ENCODE measurements at places on chromosomes 6 and 20.

DNA sequence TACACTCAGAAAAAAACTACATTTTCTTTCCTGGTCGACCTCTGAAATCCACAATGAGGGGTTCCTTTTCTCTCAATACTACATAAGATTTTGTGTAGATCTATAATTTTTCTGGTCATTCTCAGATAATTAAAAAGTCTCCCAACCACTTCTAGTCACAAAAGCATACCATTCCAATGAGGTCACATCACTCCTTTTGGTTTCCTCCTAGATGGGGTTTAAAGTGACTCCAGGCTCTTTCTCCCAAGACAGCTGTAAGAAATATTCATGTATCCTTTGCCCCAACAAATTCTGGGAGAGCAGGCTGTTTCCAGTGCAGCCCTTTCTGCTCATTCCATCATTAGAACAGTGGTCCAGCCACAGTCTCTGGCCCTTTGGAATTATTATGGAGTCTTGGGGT lies 43.1 kb upstream of the BEND6 start:
- no peak for DNase-seq

GRCh38 chr20:22819784-22820183 lies 215.3 kb upstream of the SSTR4 start:
- no peak for DNase-seq

- DNase-seq: peak; percentile 9
Observed at GRCh38 chr6:145813285-145814034, 1.1 kb downstream of the FBXO30 start.

GRCh38 chr20:1215386-1216170 lies 10.3 kb upstream of the RAD21L1 start:
- DNase-seq: no peak

DNA sequence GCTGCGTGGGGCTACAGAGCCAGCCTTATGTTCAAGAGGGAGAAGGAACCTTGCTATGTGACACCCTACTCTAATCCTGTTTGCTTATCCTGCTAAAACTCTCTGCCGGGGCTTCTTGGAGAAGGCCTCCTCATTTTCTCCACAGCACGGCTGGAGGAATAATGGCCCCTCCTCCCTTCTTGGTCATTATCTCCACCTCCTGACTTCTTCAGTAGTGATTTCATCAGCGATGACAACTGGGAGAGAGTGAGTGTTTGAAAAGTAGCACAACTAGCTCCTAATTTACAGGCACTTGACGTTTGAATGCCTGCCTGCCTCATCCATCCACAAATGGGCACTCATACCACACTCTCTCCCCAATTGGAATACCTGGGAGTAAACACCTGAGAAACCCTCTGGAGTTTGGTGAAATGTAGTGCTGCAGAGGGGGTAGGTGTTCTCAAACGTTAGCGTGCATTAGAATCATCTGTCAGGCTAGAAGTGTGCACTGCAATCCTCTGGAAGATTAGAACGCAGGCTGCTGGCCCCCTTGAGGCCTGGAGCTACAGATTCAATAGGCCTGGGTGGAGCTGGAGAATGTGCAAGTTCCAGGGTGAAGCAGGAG lies 148.5 kb downstream of the FOXC1 start:
- no peak for DNase-seq

DNA sequence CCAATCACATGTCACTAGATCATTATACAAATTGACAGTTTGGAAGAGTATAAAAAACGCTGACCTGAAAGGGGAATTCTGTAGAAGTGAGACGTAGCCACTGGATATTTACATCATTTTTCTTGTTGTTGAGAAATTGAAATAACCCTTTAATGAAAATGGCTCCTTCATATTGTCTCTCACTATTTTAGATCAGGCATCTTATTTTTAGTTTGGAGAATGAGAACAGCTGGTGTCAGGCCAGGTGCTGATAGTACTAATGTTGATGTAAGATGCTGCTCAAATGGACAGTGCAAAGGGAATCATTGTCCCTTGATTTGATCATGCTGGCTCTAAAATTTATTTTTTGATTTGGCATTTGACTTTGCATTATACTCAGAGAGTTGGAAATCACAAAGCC lies 17.4 kb downstream of the NKAIN2 start:
- DNase-seq: no peak

GRCh38 chr6:168226061-168226752 lies 93.4 kb downstream of the DACT2 start:
- peak; percentile 79 for DNase-seq

- no peak for DNase-seq
Observed at GRCh38 chr6:57256541-57256940, 34.4 kb upstream of the RAB23 start.

- peak; percentile 50 for DNase-seq
Observed at GRCh38 chr6:106973018-106973835, 1.3 kb downstream of the CD24 start.

GRCh38 chr6:152575621-152576150 lies 61.5 kb downstream of the SYNE1 start:
- no peak for DNase-seq

GRCh38 chr20:1396702-1397101 lies 3.8 kb upstream of the FKBP1A start:
- DNase-seq: no peak

GRCh38 chr6:168121303-168121665 lies 42.3 kb upstream of the FRMD1 start:
- DNase-seq: no peak

DNA sequence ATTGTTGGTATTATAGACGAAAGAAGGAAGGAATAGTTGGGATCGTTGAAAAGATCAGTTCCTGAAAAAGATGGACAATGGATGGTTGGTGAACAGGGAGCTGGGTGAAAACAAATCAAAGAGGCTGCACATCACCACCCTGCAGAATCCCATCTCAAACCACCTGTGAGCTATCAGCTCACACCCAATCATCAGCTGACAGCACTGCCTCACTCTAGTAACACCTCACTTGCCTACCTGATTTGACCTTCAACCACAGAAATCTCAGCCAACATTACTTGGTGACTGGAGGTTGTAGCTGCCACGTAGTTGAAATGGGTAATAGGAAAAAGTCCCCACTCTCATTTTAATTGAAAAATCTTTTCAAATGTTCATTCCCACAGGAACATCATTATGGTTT lies 101.8 kb upstream of the DST start:
- DNase-seq: no peak

GRCh38 chr6:4102687-4103244 lies 23.8 kb upstream of the FAM217A start:
- DNase-seq: peak; percentile 17

- no peak for DNase-seq
Observed at GRCh38 chr6:15109338-15110090, 136.4 kb upstream of the JARID2 start.

GRCh38 chr6:20069021-20069522 lies 143.2 kb downstream of the MBOAT1 start:
- DNase-seq: no peak

DNA sequence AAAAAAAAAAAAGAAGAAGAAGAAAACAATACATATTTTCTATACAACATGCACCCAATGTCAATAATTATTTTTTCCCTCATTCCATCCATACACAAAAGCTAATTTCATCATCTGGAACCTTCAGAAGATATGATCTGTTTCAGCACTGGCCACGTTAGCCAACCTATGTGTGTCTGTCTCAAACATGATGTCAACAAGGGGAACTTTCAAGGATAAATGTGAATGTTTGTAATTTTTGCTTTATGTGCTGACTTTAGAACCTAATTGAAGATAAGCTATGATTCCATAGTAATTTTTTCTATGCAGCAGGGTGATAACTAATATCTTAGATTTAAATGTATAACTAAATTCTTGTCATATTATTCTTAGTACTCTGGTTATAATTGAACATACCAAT lies 37.9 kb downstream of the IPCEF1 start:
- no peak for DNase-seq

- no peak for DNase-seq
Observed at GRCh38 chr20:57076152-57076652, 190.2 kb downstream of the BMP7 start.

DNA sequence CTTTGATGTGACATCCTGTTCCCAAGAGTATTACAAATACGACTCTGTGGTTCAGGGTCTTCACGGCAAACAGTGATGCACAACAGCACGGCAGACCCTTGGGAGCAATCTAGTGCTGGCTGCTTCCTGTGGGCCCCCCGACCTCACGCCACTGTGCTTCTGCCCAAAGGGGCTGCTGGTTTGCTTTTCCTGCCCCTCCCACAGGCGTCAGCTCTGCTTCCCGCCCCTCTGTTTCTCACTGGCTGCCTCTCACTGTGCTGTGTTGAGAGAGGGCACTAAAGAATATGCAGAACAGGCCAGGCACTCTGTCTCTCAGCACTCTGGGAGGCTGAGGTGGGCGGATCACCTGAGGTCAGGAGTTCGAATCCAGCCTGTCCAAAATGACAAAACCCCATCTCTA lies 554.5 kb upstream of the AGPAT4 start:
- no peak for DNase-seq

DNA sequence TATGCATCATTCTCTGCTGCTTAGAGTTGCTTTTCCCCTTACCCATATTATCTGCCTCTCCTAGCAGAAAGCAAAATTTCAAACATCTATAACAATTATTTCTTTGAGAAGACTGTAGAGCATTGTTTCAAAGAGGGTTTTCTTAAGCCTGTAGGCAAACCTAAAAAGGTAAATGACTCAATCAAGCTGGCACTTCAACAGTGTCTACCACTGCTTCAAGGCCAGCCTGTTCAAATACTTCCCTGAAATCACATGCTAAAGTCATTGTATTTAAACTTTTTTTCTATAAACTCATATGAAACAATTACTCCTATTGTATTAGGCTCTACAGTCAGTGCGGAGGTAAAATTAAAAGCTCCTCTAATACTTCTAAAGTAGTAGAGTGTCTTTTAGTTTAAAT lies 87.1 kb downstream of the OGFRL1 start:
- DNase-seq: no peak

GRCh38 chr6:8030920-8031319 lies 33.3 kb downstream of the BLOC1S5 start:
- no peak for DNase-seq

GRCh38 chr20:38818113-38819065 lies 12.9 kb downstream of the PPP1R16B start:
- no peak for DNase-seq

DNA sequence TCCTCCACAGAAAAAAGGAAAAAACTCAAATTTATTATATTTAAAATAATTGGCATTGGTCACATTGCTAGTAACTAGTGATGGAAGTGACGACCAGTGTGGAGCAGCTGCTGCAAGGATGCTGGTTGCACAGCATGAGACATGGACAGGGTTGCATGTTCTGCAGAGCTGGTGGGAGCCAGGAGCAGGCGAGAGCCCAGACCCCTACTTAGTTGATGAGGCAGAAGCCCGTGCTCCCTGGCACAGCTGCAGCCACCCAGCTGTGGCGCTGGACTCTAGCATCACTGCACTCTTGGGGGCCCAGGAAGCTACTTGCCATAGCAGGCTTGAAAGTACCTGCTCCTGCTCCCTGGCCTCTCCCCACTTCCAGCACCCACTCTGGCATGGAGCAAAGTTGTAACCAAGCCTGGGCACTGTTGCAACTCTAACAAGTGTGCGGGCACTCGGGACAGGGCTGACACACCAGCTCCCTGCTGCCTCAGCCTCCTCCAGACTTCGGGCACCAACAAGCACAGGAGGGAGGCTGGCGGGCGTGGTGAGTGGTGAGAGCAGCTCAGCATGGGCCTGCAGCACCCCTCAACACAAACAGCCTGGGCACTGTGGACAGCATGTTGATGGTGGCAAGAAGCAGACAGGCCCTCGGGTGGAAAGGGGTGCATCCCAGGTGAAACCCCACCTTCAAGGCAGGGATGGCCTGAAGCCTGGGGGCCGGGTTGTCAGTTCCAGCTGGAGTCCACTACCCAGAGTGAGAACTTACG lies 69.6 kb downstream of the EYS start:
- no peak for DNase-seq

GRCh38 chr6:159821122-159821521 lies 21.0 kb downstream of the PNLDC1 start:
- DNase-seq: no peak

- no peak for DNase-seq
Observed at GRCh38 chr20:62374331-62375152, 7.4 kb upstream of the LAMA5 start.

- no peak for DNase-seq
Observed at GRCh38 chr6:164750128-164750527, 559.3 kb downstream of the C6orf118 start.

- DNase-seq: no peak
Observed at GRCh38 chr6:36114798-36115408, 15.4 kb upstream of the MAPK13 start.

Measured in HuH-7 (cell line).